Tibial artery (tissue), 4 donors: ENCODE measurements at places on chromosomes 12 and 14.

GRCh38 chr14:90676912-90677311, 139.3 kb downstream of the TTC7B start:
- DNase-seq = no peak

DNA sequence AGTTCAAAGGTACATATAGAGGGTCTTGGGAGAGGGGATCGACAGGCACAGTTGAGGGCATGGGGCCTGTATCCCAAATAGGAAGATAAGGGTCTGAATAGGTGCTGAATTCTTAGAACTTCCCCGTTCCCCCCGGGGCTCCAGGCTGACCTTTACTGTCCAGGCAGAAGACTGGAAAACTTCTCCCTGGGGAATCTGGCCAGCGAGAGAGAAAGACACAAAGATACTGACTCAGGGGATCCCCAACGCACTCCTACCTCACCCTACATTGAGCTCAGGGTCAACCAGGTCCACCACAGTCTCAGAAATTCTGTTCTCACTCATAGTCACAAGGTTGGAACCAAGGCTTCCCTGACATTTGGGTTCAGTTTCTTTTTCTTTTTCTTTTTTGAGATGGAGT, 46.2 kb downstream of the ACACB start:
- DNase-seq = no peak

DNA sequence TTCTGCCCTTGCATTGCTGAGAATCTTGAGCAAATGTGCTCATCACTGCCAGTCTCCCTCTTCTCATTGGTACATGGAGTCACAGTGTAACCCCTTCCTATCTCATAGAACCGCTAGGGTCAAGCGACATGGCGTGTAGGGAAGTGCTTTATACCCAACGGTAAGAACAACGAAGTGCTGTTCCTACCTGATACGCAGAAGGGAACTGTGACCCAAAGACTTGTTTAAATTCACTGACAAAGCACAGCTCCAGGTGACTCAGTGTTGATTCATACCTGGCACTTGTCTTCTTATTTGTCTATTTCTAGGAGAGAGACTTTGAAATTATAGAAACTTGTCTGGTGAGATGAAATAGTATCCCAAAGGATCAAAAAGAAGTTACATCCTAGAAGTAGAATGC, 53.7 kb downstream of the FBXL14 start:
- no peak for DNase-seq

- DNase-seq = no peak
Observed at GRCh38 chr14:43872222-43872621, 634.9 kb downstream of the FSCB start.

- DNase-seq = no peak
Observed at GRCh38 chr12:52426034-52426433, 8.1 kb downstream of the KRT75 start.

- no peak for DNase-seq
Observed at GRCh38 chr12:11687528-11687927, 38.1 kb downstream of the ETV6 start.

DNA sequence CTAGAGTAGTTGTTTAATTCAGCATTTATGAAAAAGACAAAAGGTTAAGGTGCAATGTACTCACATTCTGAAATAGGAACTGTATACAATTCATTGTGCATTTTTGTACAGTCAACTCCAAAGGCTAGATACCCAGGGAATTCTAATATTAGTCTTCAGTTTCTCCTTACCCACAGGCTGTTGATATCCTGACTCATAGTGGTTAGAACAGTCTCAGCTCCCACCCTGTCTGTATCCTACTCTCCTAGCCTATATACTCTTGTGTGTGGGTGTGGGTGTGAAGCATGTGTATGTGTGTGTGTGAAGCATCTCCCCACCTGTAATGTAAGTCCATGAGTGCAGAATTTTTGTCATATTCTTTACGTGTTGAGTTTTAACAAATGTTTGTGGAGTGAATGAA, 229.5 kb downstream of the NAV3 start:
- DNase-seq = no peak

GRCh38 chr14:23953464-23954278, at the start of gene DHRS4:
Gene DHRS4 (plus strand): TSS chr14:23953770. CDS start chr14:23953789, 19 bp downstream.
- DNase-seq = peak; percentile 82

GRCh38 chr12:121628037-121628436, 1.7 kb downstream of the ORAI1 start:
- no peak for DNase-seq

GRCh38 chr14:96576359-96576758, 74.2 kb downstream of the PAPOLA start:
- DNase-seq = no peak

- no peak for DNase-seq
Observed at GRCh38 chr14:71883094-71883493, 49.1 kb upstream of the RGS6 start.

DNA sequence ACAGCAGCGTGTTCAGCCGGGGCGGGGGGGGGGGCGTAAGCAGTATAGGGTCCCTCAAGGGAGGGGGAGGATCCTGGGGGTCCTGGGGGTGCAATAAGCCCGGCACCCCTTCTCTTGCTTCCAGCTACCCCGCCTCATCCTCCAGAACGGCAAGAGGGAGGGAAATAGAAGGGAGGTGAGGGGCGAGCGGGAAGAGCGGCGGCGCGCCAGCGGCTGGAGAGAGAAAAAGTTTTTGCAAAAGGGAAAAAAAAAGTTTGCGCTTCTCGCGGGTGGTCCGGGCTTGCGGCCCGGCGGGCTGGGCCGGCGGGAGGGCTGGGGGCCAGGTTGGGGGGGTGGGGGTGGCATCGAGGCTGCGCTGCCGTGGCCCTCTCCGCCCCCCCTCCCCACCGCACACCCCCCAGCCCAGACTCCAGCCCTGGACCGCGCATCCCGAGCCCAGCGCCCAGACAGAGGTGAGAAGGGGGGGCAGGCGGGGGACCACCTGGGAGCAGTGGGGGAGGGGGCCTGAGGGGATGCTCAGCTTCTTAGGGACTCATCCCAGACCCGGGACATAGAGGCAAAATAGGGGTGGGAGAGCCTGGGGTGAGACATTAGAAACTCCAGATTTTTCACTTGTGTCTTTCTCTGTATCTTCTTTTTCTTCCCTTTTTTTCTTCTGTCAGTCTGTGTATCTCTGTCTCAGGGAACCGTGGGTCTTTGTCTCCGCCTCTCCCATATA, at the start of gene GLI1:
Gene GLI1, plus strand, starts transcription at position 36 of the 718 bp plus-strand sequence. CDS start 3,907 bp downstream, outside the sequence.
- DNase-seq = no peak

DNA sequence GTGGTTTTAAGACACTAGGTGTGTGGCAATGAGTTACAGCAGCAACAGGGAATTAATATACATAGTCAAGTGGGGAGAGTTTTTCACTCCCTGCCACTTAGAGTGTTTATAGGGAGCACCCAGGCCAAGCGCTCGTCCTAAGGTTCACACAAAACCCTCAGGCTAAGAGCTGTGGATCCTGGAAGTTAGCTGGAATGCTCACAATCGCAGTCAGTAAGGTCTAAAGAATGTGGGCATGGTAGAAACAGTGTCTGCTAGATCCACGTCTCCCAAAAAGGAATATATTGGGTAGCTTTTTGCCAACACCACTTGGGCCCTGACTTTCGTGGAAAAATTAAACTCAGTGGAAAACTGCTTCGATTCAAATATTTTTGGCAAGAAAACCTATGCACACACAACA, 36.6 kb downstream of the STAB2 start:
- no peak for DNase-seq

GRCh38 chr12:109946505-109946904, 46.4 kb downstream of the TCHP start:
- no peak for DNase-seq

GRCh38 chr12:10849425-10849878, at the start of gene PRR4:
Gene PRR4 (minus strand): TSS chr12:10849475. CDS start chr12:10849437, 38 bp downstream.
- DNase-seq = no peak

DNA sequence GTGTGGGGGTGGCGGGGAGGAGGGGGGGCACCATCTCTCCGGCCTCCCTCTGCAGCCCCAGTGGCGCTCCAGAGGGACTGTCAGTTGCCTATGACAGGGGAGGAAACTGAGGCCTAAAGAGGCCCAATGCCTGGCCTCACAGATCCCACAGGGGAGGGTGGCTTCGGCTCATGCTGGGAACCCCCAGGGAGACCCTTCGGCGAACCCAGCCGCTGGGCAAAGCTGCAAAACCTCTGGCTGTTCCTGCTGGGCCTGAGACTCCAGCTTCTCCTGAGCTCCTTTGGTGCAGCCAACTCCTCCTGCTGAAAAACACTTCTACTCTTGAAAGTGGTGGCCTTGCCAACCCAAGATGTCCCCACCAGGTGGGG, 170.1 kb upstream of the RTL1 start:
- peak; percentile 16 for DNase-seq

GRCh38 chr12:104083769-104084475, 19.6 kb downstream of the HCFC2 start:
- no peak for DNase-seq

GRCh38 chr12:95922231-95922630, 20.2 kb downstream of the CCDC38 start:
- no peak for DNase-seq

GRCh38 chr14:36238666-36239363, 62.3 kb upstream of the PTCSC3 start:
- no peak for DNase-seq

- no peak for DNase-seq
Observed at GRCh38 chr12:89129167-89129870, 223.0 kb downstream of the DUSP6 start.

DNA sequence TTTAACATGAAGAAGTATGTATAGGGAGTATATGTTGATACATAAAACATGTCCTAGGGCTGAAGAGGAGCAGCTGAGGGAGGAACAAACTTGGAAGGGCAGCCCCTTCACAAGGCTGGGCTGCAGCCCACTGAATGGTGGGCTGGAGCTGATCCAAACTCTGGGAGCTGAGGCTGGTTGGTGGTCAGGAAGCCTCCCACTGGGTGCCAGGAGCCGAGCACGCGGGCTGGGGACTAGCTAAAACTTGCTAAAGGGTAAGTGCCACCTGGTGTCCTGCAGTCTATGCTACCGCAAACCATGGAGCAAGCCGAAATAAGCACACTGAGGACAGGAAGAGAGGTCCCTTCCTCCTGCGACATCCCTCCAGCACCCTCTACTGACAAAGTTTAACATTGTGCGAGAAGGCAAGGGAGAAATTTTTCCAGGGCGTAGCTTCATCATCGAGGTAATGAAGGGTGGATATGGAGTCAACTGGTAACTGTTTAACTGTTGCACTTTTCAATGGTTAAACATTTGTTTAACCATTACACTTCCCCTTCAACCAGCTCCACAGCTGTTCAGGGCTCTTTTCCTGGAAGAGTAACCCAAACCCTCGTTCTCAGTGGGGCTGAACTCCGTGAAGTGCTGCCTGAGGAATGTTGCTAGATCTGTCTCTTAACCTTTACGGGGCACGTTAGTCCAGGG, 42.2 kb downstream of the EGLN3 start:
- no peak for DNase-seq

- DNase-seq = no peak
Observed at GRCh38 chr12:13442457-13442856, 245.9 kb downstream of the EMP1 start.

DNA sequence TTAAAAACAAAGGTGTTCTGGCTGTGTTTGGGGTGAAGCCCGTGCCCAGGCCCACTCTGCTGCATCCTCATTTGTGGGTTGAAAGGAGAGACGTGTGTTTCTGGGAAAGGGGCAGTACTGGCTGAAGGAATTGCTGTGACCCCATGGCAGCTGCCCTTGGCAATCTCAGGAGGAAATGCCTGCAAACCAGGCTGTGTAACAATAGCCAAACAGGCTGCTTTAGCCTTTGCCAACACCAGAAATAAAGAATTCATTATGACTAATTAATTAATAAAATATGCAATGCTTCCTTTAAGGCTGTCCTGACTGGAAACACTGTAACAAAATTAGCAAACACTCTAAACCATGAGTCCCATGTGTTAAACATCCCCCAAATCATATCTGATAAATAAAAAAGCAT, 53.0 kb upstream of the KRR1 start:
- no peak for DNase-seq

DNA sequence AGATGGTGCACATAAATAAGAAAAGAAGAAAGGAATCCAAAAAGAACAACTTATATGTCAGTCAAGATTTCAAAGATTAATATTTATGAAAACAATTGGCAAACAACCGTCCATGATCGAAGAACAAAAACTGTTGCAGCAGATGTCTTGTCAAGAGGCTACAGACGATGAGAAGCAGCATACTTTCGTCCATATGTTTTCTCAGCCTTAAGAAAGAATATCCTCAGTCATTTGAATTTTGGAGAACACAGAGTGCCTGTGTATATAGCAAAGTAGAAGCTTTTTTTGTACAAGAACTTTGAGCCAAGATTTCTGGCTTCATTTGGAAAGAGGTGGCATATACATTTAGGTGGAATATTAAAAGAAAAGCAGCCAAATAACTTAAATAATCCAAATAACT, 297.2 kb downstream of the ITPR2 start:
- DNase-seq = no peak

GRCh38 chr12:115611477-115611876, 666.0 kb downstream of the MED13L start:
- DNase-seq = no peak

DNA sequence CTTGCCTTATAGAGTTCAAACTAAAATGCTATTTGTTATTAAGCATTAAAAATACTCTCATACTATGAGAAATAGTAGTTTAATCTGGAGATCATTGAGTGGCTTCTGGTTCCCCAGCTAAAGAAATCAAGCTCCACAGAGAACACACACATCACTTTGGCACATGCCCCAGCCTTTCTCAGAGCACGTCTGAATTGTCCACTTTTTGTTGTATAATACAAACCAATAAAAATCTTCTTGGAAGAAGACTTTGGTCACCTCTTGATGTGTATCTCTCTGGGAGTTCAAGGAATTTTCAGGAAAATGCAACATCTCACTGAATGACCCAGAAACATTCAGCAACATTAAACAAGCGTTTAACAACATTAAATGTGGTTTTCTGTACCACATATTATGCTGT, 413.9 kb downstream of the GALC start:
- DNase-seq = no peak

GRCh38 chr14:65206078-65206447, 103.7 kb upstream of the MAX start:
- no peak for DNase-seq

DNA sequence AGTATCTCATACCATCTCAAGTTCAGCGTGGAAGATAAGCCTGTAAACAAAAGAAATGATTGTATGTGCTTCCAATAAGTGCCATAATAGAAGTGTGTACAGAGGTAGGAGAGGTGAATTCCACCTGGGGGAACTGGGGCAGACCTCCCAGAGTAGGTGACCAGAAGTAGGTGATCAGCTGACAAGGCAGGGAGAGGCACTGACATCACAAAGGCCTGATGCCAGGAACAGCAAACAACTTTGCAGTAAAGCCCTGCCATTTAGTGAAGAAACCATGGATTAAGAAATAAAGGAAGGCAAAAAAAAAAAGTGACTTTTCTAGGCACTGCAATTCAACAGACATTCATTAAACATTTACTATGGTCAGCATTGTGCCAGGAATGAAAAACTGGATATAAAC, 31.1 kb downstream of the NR1H4 start:
- no peak for DNase-seq

DNA sequence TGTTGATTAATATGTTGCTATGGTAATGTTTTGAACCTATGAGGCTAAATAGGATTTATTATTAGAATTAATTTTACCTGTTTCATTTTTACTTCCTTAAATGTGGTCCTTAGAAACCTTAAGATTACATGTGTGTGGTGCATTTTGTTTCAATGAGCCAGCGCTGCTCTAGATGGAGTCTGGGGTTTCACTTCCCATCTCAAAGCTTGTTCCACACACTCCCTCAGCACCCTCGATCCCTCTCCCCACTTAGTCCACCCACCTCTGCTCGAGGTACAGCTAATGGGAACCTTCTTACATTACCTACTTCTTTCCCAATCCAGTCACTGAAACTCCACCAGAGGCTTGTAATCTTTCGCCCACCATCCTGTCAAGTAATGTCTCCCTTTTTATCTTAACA, 205.2 kb downstream of the PAX9 start:
- no peak for DNase-seq
